ENCODE measurements at places on chromosomes 5 and 9. TPM values are rescaled to one million over a fixed set of nuclear protein-coding genes. Genes with fewer than 3 reads are reported as not detected.

Gene LRRTM2
- polyA plus RNA-seq, result 0.07 TPM

Gene LIFR
- 6.8 TPM for polyA plus RNA-seq

Gene CENPK
- 7.1 TPM for polyA plus RNA-seq

Gene ACOT12
- 0.18 TPM for polyA plus RNA-seq

Gene SV2C
- not detected for polyA plus RNA-seq

Gene C5orf15
- 48.1 TPM for polyA plus RNA-seq

Gene DMGDH
- polyA plus RNA-seq, result 2.9 TPM

Gene SPATA31C1
- polyA plus RNA-seq, result not detected

Gene GRXCR2
- polyA plus RNA-seq, result not detected

Gene ITK
- not detected for polyA plus RNA-seq

Gene HAVCR2
- polyA plus RNA-seq, result 0.05 TPM

Gene SCGB3A2
- polyA plus RNA-seq, result not detected

Gene RNF145
- 27.9 TPM for polyA plus RNA-seq

Gene HMHB1
- polyA plus RNA-seq, result not detected

Gene SLC22A4
- polyA plus RNA-seq, result 18.0 TPM

Gene CDH12
- not detected for polyA plus RNA-seq

Gene DAB2IP
- 18.1 TPM for polyA plus RNA-seq

Gene AMBP
- polyA plus RNA-seq, result 0.23 TPM

Gene STPG3
- not detected for polyA plus RNA-seq

Gene SMC2
- 4.5 TPM for polyA plus RNA-seq

Gene GGTA1
- not detected for polyA plus RNA-seq

Gene STKLD1
- 0.70 TPM for polyA plus RNA-seq

Gene PCDHB14
- 0.42 TPM for polyA plus RNA-seq

Gene WWC1
- 1.4 TPM for polyA plus RNA-seq

Gene FAM169A
- polyA plus RNA-seq, result 0.48 TPM

Gene STING1
- 194 TPM for polyA plus RNA-seq

Gene CER1
- polyA plus RNA-seq, result not detected

Gene SLC34A1
- polyA plus RNA-seq, result not detected

Gene PLAC8L1
- 0.33 TPM for polyA plus RNA-seq

Gene CA9
- polyA plus RNA-seq, result 0.32 TPM

Gene NDOR1
- 7.1 TPM for polyA plus RNA-seq

Gene KCNMB1
- 0.04 TPM for polyA plus RNA-seq

Gene NME5
- 1.3 TPM for polyA plus RNA-seq

Gene SVEP1
- 33.5 TPM for polyA plus RNA-seq

Gene PCDHA9
- polyA plus RNA-seq, result 0.06 TPM

Gene SLC35D2
- polyA plus RNA-seq, result 20.4 TPM

Gene TTC33
- 7.4 TPM for polyA plus RNA-seq

Gene PCDHA12
- not detected for polyA plus RNA-seq

Gene TERT
- polyA plus RNA-seq, result not detected

Gene CKMT2
- 0.10 TPM for polyA plus RNA-seq

Gene MAN2A1
- polyA plus RNA-seq, result 18.4 TPM

Gene USP20
- polyA plus RNA-seq, result 19.0 TPM

Gene ZDHHC11B
- polyA plus RNA-seq, result 0.05 TPM

Gene ENC1
- 26.5 TPM for polyA plus RNA-seq

Gene AK8
- 0.53 TPM for polyA plus RNA-seq

Gene DCANP1
- polyA plus RNA-seq, result not detected

Gene IL4
- polyA plus RNA-seq, result not detected

Gene C9orf43
- polyA plus RNA-seq, result 0.49 TPM

Gene SHISAL2B
- not detected for polyA plus RNA-seq

Gene BICD2
- 9.5 TPM for polyA plus RNA-seq

Gene PHF24
- polyA plus RNA-seq, result 0.02 TPM

Gene GABRA6
- polyA plus RNA-seq, result not detected

Gene MARCOL
- polyA plus RNA-seq, result not detected

Gene ZNF462
- 3.5 TPM for polyA plus RNA-seq

Gene DEPDC1B
- polyA plus RNA-seq, result 6.8 TPM

Gene PPP3R2
- polyA plus RNA-seq, result not detected

Gene SLC9A3
- polyA plus RNA-seq, result 0.98 TPM

Gene TICAM2
- polyA plus RNA-seq, result 1.2 TPM

Data from BJ (cell line).